Stimulated activated CD4-positive, alpha-beta T cell treated with anti-CD3 and anti-CD28 coated beads, TNF-alpha, amount 100 ng/mL, for 4 hours (primary cell): ENCODE measurements at places on chromosomes 11 and 22.

GRCh38 chr11:107562647-107563208 lies 2.8 kb downstream of the ALKBH8 start:
- DNase-seq, result no peak

DNA sequence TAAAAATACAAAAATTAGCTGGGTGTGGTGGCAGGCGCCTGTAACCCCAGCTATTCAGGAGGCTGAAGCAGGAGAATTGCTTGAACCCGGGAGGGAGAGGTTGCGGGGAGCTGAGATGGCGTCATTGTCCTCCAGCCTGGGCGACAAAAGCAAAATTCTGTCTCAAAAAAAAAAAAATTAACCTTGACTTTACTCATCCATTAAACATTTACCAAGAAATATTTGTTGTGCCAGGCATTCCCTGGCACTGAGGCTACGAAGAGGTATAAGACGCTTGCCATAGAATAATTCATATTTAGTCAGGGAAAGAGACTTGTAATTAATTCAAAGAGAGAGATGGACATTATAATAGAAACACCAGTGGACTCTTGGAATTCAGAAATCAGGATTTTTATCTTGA lies 13.2 kb upstream of the PAFAH1B2 start:
- DNase-seq, result no peak

DNA sequence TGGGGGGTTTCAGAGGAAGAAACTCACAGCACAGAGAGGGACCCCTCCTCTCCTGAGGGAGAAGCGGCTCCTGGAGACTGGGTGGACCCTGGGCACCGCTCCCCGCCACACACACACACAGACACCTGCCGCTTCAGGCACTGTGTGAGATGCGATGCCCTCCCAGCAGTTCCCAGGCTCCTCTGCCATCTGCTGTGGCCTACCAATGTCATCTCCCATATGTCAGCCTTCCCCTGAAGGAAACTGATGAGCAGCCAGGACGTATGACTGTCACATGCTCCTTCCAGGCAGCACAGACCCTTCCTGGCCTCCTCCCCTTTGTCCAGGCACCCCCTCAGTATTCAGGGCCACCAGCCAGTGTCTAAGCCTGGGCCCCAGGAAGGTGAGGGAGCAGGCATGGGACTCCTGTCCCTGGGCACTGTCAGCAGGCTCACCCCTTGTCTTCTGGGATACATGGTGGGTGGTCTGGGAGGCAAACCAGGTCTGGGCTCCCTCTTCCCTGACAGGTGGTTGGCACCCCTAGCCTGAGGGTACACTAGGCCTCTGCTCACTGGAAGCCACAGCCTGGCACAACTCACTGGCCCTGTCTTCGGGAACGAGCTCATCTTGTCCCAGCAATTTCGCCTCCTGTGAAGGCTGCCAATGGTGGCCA lies 11.8 kb upstream of the BCR start:
- no peak for DNase-seq

DNA sequence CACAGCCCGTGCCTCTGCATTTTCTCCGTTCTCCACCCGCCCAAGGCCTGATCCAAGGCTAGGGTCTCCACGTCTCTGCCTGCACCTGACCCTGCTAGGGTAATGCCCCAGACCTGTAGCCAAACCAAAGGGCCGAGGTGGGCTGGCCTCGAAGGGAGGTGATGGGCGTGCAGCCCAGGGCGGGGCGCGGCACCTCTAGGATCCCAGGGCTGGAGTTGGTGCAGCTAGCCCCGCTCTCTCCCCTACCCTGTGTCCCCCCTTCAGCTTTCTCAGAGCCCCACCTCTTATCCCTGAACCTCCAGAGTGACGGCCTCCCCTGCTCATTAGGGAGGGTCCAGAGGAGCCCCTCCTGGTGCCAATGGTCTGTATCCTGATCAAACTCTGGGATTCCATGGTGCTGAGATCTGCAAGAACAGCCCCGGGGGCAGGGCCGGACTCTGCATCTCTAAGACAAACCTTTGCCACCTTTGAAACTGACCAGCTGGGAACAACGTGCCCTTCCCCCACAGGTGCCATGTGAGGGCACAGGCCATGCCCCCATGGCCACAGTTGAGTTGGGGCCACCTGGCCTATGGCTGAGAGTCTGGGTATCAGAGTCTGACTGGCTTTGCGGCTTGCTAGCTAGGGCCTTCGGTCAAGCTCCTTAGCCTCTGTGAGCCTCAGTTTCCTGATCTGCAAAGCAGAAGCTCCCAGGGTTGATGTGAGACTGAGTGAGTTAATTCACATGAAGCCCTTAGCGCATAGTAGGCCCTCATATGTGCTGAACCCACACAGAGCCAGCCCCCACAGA lies 23.1 kb upstream of the CBX7 start:
- DNase-seq, result no peak

DNA sequence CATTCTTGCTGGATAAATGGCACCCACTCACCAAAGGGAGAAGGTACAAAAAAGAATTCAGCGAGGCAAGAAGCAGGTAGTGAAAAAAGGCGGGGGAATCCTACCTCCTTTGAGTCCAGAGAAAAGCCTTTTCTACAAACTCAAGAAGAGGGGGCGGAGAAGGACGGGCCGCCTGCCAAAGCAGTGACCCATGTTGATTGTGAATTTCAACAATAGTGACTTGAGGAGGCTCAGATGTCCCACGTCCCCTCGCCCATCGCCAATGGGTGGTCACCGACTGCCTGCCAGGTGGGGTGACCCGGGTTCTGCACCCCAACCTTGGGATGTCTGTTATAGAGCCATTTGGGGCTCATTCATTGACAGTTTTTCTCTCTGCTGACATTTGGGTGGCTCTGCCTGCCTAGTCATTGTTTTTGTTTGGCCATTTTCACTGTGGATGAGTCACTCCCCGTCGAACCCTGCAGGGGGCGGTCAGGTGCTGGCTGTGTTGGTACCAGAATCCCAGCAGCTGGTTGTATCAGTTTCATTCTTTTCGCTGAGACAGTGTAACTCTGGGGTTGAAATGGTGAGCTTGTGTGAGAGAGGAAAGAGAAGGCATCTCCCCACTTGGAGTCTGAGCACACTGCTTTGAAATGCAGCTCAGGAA lies 163.4 kb upstream of the NCAM1 start:
- DNase-seq, result no peak

DNA sequence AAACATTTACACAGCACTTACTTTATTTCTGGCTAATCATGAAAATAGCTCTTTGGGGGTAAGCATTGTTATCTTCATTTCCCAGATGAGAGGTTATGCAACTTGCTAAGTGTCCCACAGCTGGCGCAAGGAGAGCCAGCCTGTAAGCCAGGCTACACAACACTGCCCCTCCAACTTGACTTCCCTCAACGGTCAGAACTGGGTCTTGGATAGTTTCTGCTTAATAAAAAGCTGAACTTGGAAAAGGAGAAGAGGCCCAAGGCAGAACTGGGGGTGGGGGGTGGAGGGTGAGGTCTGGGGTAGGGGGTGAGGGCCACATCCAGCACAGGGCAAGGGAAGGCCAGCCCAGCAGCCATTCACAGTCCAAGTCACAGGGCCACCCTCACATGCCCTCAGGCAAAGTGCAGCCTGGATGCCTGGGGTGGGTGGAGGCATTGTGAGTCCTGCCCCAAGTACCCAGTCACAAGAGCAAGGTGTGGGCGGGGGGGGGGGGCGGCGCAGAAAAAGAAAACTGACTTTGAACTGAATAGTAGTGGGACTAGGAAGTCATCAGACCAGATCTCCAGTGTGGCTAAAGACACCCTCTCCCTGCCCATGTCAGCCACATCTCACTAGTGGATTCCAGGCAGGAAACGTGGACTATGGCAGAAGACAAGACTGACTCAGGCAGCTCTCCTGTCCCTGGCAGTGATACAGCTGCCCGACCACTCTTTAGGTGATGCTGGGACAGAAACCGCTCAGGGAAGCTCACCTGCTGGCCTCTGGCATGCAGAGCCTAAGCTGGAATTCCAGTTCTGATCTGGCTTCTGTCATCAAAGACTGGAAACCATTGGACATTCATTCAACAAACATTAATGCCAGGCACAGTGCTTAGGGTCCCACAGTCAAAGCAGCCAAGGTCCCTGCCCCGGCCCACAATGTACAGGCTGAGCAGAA lies 52.4 kb downstream of the PACSIN2 start:
- DNase-seq, result no peak

GRCh38 chr11:44760477-44760872 lies 33.7 kb downstream of the TSPAN18 start:
- no peak for DNase-seq

DNA sequence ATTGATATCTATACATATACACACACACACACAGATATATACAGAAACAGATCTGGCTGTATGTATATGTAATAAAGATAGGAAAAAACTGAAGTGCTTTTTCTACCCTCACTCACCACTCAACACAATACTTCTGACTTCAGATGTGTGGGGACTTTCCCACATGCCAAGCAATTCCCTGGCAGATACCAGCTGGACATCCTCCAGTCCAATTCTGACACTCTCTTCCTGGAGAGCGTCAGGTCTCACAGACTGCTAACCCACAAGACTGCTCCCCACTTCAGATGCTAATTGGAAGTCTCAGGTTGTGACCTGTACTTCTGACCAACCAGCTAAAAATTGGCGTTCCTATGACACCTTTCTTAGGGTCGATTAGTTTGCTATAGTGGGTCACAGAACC lies 140.6 kb downstream of the ATG16L2 start:
- no peak for DNase-seq

- no peak for DNase-seq
Observed at GRCh38 chr11:16946477-16947282, 67.5 kb downstream of the PLEKHA7 start.

GRCh38 chr22:22425356-22425755 lies 83.2 kb downstream of the ZNF280B start:
- no peak for DNase-seq

DNA sequence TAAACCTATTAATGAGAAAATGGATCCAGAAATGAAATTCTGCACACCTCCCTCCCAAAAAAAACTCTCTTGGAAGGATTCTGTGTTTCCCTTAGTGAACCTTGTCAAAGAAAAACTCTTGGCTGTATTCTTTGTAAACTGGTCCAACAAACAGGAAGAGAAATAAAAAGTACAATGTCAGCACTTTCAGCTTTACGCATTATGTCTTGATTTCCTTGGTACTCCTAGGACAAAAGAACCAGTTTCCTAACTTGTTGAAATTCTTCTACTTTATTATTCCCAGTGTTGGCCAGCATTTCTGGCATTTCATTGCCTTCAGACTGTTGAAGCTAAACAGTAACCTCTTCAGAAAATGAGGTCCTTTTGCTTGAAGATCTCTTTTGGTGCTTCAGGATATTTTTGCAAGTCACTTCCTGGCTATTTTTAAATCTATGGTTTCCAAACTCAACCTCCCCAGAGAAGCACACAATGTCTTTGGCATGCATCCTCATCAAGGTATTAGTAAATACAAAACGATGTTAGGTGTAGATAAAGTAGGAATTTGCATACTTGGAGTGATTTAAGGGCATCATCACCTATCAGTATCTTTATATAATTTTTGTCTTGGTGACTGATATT lies 342.7 kb downstream of the AASDHPPT start:
- no peak for DNase-seq

DNA sequence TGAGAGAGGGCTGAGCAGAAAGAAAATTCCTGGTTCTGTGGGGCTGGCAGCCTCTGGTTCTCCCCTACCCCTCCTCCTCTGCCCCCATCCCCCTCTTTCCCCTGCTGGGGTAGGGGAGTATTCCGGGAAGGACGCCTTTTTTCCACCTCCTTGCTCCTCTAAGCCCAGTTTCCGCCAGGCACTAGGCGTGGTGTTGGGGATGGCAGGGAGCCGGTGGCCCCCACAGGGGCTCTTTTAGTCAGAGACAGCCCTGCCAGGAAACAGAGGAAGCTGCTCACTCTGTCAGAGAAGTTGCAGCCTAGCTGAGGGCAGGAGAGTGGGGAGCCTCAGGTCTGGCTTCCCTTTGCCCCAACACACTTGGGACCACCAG lies 15.6 kb upstream of the ARHGEF17 start:
- no peak for DNase-seq

DNA sequence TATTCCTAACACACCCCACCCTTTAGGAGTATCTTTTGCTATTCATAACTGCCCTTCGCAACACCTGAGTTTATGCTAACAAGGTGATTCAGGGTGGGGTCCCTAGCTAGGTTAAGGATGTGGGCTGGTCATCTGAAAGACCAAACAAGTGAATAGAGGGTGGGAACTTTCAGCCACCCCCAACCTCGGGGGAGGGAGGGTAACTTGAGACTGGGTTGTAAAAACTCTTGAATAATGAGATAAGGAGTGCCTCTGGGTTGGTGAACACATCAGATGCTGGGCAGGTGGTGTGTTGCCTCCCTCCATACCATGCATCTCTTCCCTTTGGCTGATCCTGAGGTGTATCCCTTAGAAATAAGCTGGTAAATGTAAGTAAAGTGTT lies 111.5 kb downstream of the SWAP70 start:
- DNase-seq, result no peak

GRCh38 chr22:45198463-45198795 lies 34.7 kb downstream of the NUP50 start:
- DNase-seq, result no peak

DNA sequence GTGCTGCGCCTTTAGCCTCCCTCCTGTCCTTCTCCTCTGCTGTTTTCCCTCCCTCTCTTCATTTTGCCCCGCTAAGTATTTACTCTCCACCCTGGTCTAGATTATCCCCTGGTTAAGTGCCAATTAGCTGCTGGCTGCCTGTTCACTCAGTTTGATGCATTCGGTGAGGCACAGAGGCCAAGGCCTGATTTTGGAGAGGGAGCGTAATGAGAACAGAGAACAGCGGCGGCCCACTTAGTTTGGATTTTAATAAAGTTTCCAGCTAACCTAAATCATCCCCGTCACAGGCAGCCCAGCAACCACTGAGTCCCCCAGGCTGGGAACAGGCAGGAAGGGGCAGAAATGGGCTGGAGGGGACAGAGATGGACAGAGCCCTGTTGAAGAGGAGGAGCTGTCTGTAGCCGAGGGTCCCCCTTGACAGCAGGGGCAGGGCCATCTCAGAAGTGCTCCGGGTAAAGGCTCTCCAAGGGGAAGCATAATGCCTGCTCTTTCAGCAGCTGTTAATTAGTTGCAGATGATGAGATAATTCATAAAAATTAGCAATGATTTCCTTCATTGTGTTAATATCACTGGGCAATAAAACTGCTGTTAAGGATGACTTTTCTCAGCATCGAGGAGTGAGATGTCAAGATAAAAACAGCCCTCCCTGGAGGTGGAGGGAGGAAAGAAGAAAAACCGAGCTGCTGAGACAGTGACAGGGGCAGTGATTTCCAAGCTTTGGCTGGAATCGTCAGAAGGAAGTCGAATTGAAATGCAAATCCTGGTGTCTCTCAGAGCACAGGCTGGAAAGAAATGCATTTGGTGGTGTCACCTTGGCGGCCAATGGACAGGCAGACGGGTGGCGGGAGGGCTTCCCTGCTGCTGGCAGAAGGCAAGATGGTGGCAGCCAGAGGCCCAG lies 170.1 kb downstream of the GRIK4 start:
- DNase-seq, result no peak

DNA sequence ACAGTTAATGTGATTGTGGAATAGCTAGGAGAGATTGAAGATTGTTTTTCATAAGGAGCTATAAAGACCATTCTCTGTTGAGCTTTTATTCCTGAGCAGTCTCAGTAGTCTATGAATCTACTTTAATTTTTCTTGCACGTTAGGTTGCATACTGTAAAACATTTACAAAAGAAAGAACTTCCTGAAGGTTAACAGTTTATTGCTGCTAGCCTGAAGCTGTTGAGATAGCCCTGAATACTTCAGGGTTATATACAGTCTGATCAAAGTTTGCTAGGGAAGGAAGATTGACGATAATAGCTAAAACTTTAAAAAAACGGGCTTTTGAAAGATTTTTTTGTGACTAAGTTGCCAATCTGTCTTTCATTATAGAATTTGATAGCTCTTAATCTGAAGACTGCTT lies 64.8 kb downstream of the PPP6R3 start:
- DNase-seq, result no peak

- no peak for DNase-seq
Observed at GRCh38 chr11:14446701-14447169, 52.9 kb downstream of the COPB1 start.
